ENCODE measurements at places on chromosomes 16 and 17. TPM values are rescaled to one million over a fixed set of nuclear protein-coding genes. Genes with fewer than 3 reads are reported as not detected.

NMRAL1 gene
- total RNA-seq: 55.0 TPM

UNC45B gene
- not detected for total RNA-seq

FDXR gene
- 9.1 TPM for total RNA-seq

TMEM107 gene
- total RNA-seq: 8.4 TPM

TAT gene
- not detected for total RNA-seq

ABCA9 gene
- total RNA-seq: 1.8 TPM

- DNase-seq: no peak
Observed at GRCh38 chr17:27569257-27569722, 61.7 kb upstream of the LGALS9 start.

DNA sequence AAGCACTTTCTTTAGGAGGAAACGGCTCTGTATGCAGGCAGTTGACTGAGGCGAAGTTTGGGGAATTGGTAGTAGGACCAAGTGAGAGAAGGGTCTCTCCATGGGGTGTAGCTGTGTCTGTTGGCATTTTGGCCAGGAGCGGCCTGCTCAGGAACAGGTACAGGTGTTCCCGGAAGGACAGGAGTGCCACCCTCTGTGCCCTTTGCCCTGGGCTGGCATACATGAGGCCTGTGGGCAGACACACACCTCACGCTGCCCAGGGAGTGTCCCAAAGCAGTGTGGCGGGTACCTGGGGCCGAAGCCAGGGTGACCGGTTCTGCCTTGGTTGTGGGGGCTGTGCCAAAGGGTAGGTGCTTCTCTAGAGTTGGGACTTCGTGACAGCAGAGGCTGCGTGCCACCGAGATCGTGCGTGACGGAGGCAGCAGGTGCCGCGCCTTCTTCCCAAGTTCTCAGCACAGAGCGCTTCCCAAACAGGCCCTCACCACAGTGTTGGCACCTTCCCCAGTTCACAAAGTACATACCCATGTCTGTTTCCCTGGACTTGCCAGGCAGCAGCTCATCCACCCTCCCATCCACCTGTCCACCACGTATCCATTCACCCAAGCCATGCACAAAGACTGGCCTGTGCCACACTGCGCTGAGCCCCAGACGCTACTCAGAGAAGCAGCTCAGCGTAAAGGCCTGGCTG lies 19.9 kb upstream of the TCF25 start:
- no peak for DNase-seq

DNA sequence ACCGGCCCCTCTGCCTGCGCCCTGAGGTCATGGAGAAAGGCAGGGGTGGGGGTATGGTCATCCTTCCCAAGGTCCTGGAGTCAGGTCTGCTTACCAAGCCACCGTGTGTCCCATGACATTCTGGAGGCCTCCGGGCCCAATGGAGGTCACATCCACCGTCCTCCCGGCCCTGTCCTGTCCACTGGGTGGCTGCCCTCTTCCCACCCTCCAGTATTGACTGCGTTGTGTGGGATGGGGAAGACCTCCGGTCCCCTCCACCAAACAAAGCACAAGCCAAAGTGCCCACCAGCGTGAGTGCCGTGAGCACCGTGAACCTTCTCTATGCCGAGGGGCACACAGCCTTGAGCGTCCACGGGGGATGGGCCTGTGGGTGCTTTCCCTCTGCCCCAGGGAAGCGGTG lies 37.2 kb downstream of the LMF1 start:
- DNase-seq: no peak

DNA sequence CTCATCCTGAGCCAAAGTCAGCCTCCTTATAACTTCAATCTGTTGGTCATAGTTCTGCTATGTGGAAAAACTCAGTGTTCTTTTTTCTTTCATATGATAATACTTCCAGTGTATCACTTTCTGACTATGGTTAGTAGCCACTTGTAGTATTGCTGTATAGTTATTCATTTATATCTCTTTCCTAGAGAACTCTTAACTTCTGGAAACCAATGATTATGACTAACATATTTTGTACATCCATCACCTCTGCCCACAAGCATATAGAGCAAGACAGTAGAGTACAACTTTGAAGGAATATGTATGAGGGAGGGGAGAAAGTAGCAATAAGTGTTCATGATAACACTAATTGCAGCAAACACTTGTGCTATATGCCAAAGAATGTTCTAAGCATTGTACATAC lies 38.6 kb downstream of the COX10 start:
- DNase-seq: no peak

DNA sequence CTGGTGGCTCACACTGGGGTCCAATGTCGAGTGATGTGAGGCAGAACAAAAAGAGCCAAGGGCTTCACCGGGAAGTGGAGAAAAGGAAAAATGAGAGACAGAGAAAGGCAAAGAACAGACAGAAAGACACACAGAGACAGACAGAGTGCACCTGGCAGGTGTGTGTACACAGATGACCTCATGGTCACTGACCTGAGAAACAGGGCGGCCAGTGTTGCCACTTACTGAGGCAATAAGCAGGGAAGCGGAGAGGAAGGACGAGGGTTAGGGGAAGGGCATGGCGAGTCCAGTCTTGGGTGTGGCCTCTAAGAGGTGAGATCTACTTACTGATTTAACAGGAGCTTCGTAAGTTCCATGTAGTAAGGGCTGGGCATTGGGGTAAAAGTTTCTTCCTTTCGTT lies 7.5 kb downstream of the GINS2 start:
- no peak for DNase-seq

GRCh38 chr17:37142294-37142896 lies 193.6 kb downstream of the AATF start:
- DNase-seq: no peak

DNA sequence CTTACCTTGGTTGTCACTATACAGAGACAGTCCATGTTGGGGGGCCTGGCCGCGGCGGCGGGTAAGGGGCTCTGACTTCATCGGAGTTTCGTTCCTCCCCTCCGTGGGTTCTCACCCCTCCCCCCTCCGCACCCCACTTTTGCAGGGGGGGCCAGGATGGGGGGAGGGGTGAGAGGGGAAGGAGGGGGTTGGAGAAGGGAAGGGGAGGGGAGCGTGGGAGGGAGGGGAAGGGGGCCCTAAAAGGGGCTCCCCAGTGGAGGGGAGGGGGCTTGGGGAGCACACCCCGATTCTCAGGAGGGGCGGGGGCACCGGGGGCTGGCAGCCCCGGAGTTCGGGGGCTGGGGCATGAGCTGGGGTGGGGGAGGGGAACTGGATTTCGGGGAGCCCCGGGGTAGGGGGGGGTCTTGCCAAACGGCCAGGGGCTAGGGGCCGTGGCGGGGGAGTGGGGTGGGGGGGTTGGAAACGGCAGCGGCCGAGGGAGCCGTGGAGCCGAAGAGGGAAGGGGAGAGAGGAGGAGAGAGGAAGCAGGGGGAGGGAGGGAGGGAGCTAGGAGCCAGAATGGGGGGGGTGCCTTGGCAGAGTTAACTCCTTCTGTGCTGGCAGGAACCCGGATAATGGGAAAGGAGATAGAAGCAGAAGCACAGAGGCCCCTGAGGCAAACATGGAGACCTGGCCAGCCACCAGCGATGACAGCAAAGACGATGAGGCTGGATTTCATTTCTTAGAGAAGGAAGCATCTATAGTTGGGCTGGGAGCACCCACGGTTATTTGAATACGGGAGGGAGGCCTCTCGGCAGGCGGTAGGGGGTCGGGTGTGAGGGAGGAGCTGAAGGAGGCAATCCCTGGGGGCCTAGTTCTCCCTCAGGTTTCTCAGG lies 2.3 kb downstream of the DLG4 start:
- no peak for DNase-seq

- DNase-seq: no peak
Observed at GRCh38 chr16:57791195-57791892, 10.9 kb downstream of the KIFC3 start.

DNA sequence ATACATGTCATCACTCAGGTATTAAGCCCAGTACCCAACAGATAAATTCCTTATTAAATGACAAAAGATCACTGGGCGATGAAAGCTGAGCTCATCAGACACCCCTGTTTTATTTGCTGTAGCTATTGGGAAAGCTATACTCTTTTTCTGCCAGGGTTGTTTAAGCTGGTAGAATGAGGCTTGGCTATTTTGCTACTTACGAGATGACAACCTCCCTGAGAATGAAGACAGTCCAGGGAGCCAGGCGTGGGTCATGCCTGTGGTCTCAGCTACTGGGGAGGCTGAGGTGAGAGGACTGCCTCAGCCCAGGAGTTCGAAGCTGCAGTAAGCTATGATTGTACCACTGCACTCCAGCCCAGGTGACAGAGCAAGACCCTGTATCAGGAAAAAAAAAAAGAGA lies 4.3 kb upstream of the SH2B1 start:
- no peak for DNase-seq

- DNase-seq: no peak
Observed at GRCh38 chr17:49925921-49926320, 43.1 kb upstream of the DLX4 start.

GRCh38 chr16:14117051-14117450 lies 45.9 kb downstream of the MRTFB start:
- no peak for DNase-seq

- peak; percentile 99 for DNase-seq
Observed at GRCh38 chr16:67247192-67248072, at the start of gene FHOD1. FHOD1 (minus strand) TSS chr16:67247481; CDS start chr16:67247410, 71 bp downstream.

DNA sequence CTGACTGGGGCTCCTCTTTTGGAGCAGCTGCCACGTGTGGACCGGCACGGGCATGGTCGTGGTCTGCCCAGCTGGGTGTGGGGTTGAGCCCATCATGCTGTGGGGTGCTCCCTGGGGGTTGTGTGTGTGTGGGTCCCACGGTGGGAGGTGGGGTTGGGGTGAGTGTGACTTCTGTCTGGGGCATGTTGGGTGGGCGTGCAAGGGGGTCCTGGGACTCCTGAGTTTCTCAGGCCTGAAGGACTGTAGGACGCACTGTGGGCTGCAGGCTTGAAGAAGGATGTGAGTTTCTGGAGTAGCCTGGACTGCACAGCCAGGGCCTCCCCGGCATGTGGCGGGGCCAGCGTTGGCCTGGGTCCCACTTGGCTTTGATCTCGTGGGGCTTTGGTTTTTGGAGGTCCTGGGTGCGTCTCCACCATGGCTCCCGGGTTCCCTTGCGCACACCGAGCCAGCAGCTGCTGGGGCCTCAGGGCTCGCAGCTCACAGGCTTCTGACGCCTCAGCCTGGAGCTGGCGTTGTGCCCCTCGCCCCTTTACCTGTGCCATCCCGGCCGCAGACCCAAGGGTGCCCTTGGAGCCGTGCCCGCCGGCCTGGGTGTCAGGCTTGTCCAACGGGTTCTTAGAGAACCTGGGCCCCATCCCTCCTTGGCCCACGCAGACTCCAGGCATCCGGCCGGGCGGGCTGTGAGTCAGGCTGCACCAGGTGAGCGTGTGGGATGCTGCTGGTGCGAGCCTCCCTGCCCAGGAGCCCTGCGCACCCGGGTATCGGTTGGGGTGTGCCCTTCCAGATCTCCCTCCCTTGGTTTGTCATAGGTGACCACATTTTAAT lies 34.4 kb upstream of the ZNF750 start:
- no peak for DNase-seq

GRCh38 chr17:50632637-50633036 lies 2.0 kb upstream of the ABCC3 start:
- DNase-seq: no peak

- DNase-seq: no peak
Observed at GRCh38 chr16:82133798-82134197, 36.2 kb downstream of the MPHOSPH6 start.

DNA sequence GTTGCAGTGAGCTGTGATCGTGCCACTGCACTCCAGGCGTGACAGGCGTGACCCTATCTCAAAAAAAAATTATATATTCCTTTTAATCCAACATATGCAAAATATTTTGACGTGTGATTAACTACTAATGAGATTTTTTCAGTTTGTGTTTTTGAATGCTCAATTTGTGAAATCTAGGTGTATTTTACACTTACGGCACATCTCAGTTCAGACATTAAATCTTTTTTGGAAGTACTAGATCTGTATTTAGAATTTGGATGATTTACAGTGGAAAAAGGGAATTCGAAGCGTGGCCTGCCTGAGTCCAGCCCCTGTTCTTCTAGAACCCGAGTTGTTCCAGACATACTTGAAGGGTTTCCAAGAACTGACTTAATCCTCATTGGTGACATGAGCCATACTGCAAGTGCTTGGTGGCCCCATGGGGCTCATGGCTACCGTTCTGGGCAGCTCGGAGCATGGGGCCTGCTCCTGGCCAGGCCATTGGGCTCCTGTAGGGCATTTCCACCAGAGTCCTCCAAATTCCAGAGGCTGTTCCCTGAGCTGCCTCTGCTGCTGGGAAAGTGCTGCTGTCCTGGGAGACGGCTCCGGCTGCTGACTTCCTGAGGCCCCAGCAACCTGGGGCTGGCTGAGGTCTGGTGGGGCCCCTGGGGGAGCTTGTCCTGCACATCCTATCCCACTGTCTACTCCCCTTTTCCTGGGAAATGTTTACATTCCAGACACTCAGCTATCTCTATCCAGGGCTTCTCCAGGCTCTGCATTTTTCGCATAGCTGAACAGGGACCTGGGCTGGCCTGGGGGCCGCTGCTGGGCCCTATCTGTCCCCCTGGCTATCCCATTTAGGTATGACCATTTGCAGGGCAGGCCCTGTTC lies 27.2 kb downstream of the LLGL2 start:
- no peak for DNase-seq

GRCh38 chr17:73952082-73952479 lies 251.4 kb upstream of the RPL38 start:
- DNase-seq: no peak

DNA sequence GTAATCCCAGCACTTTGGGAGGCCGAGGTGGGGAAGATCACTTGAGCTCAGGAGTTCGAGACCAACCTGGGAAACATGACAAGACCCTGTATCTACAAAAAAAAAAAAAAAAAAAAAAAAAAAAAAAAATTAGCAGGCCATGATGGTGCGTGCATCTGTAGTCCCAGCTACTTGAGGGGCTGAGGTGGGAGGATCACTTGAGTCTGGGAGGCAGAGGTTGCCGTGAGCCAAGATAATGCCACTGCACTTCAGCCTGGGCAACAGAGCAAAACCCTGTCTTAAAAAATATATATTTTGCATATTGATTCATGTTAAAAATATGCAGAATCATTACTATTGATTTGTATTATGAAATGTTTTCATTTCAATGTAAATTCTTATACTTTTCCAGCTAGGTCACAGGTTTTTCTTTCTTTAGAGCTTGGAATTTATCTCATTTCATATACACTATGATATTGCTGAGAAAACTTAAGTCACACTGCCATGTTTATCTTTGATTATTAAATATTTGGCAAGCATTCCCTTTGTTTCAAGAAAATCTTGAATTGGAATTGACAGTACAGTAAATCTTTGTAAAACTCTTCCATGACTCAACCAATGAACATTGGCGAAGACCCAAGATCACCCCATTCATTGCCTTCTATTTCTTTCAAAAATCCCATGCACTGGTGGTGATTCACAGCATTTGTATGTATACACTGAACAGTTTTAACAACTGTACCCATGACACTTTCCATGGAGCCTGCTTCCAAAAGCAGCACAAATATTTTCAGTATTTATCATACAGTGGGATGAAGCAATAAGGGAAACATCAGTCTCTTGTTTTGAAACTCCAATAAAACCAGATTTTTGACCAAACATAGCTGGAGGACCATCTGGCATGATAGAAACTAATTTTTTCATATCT lies 83.5 kb upstream of the TNRC6A start:
- DNase-seq: no peak

DNA sequence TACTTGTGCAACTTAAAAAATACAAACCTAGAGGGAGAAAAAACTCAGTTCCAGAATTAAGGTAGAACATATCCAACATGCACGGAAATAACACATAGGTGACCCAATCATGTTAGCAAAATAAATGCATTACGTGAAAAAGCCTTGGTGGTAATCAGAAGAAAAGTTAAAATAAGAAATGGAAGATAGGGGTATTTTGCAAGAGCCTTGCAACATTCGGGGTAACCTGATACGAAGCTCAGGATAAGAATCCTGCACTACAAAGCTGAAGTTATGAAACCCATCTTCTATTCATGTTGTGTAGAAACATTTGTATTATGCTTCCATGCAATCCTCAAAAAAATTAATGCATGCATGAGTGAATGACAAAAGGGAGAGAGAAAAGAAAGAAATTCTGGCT lies 33.1 kb downstream of the CHCT1 start:
- DNase-seq: no peak

GRCh38 chr17:78127239-78127887 lies 1.2 kb downstream of the TMC6 start:
- DNase-seq: no peak
